ENCODE measurements at places on chromosomes 5 and 9. TPM values are rescaled to one million over a fixed set of nuclear protein-coding genes. Genes with fewer than 3 reads are reported as not detected.

POLR1E gene
- 36.2 TPM for total RNA-seq

GRCh38 chr9:131238402-131239021 is 37.8 kb downstream of the FAM78A start:
- peak overlapping the region; percentile 34 for H3K4me3 ChIP-seq
- no peaks in the 10 kb centered on the region for H3K36me3 ChIP-seq
- DNase-seq, result no peak
- H3K4me1 ChIP-seq, result peaks cover 60% of the 10 kb centered on the region

GRCh38 chr5:88480801-88481499 is 212.3 kb upstream of the TMEM161B start:
- H3K36me3 ChIP-seq, result no peaks in the 10 kb centered on the region
- H3K4me1 ChIP-seq, result no peaks in the 10 kb centered on the region
- no peak overlapping the region for H3K27ac ChIP-seq
- no peak for DNase-seq
- no peak overlapping the region for H3K4me3 ChIP-seq

DNA sequence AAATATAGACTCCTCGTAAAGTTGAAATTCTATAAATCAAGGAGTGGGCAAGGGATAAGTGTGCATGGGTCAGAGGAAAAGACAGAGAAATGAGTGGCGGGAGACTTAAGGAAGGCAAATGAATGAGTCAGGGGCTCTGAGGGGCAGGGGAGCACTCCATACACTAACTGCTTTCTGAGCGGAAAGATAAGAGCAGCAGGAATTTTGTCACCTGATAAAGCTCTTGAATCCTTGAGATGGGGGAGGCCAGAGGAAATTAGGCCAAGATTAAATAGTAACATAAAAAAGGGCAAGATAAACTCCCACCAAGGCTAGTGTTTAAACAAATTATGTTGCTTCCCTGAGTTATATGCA is 191.0 kb upstream of the S1PR3 start:
- H3K27me3 ChIP-seq, result no peaks in the 10 kb centered on the region
- no peaks in the 10 kb centered on the region for H3K4me1 ChIP-seq
- H3K27ac ChIP-seq, result no peak overlapping the region
- H3K36me3 ChIP-seq, result no peaks in the 10 kb centered on the region
- no peak overlapping the region for H3K4me3 ChIP-seq
